ENCODE measurements at places on chromosomes 6 and 20. TPM values are rescaled to one million over a fixed set of nuclear protein-coding genes. Genes with fewer than 3 reads are reported as not detected.

ARMC2 gene
- 16.5 TPM for total RNA-seq

BFSP1 gene
- 2.8 TPM for total RNA-seq

DNA sequence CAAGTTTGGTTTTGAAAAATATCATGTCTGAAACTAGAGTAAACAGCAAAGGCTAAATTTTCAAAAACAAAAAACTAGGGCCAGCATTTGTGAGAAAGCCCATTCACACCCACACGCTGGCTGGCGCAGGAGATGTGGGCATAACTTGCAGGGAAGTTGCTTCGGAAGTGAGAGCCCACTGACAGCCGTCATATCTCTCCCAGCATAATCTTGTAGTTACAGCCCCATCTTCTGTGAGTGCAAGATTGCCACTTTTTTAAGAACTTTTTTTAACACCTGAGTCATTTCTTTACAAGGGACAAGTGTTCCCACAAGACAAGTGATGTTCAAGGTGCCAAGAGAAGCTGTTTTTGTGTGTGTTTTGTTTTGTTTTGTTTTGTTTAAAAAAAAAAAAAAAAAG lies 212.5 kb upstream of the CNR1 start:
- no peak for DNase-seq

DNA sequence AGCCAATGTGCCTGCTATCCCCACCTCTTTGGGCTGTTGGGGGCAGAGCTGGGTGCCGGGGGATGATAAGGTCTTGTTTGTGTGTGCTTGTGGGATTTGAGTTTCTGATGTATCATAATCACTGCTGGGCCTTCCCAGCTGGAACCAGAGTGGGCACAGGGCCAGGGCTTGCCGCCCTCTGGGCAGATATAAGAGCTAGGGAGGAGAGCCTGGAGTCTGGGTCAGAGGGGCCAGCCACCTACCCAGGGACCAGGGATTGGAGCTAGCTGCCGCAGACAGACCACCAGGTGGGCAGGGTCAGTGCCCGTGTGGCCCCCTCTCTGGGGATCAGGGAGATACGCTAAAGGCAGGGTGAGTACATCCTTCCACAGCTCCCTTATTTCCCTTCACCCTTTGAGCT lies 3.1 kb upstream of the TLDC2 start:
- peak; percentile 43 for DNase-seq

DNA sequence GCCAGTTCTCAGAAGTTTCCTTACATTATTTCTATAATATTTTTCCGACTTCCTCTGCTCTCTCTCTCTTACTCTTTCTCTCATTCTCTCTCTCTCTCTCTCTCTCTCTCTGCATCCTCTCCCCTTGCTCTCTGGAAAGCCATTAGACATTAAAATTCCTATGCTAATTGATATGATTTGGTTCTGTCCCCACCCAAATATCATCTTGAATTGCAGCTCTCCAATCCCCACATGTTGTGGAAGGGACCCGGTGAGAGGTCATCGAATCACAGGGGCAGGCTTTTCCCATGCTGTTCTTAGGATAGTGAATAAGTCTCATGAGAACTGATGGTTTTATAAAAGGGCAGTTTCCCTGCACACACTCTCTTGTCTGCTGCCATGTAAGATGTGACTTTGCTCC lies 74.1 kb downstream of the ADAT2 start:
- DNase-seq = no peak

GRCh38 chr20:50680105-50680960 lies 11.0 kb downstream of the RIPOR3 start:
- no peak for DNase-seq

Measured in lung (tissue), 17 donors.